ENCODE measurements at places on chromosomes 6 and 20. TPM values are rescaled to one million over a fixed set of nuclear protein-coding genes. Genes with fewer than 3 reads are reported as not detected.

- peaks cover 4% of the 10 kb centered on the region for H3K36me3 ChIP-seq
- H3K27ac ChIP-seq = no peak overlapping the region
- no peak overlapping the region for H3K4me3 ChIP-seq
- no peak for DNase-seq
- no peaks in the 10 kb centered on the region for H3K4me1 ChIP-seq
Measured at GRCh38 chr6:14498748-14499147, 381.2 kb downstream of the CD83 start.

DNA sequence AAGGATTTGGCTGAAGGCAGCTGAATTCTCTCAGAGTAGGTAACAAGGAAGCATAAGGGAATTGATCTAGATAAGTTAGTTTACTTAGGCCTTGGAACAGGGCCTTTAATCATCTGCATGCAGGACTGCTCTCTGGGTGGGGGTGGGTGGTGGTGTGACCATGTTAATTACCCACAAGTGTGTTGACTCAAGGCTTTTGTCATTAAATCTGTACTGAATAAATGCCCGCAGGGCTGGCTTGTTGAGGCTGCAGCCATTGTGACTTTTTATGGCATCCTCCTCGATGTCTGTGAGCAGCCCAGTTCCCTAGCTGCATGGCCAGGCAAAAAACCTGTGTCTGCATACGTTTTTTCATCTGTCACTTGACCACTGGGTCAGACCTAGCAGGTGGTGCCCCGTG lies 63.5 kb upstream of the ASCC3 start:
- H3K4me3 ChIP-seq = no peak overlapping the region
- H3K27ac ChIP-seq = no peak overlapping the region
- H3K36me3 ChIP-seq = no peaks in the 10 kb centered on the region
- H3K4me1 ChIP-seq = no peaks in the 10 kb centered on the region
- no peaks in the 10 kb centered on the region for H3K27me3 ChIP-seq

GRCh38 chr6:78489874-78490273 lies 377.5 kb upstream of the IRAK1BP1 start:
- H3K27ac ChIP-seq = no peak overlapping the region
- no peaks in the 10 kb centered on the region for H3K4me1 ChIP-seq
- H3K27me3 ChIP-seq = no peaks in the 10 kb centered on the region
- no peak overlapping the region for H3K4me3 ChIP-seq
- DNase-seq = no peak
- H3K36me3 ChIP-seq = no peaks in the 10 kb centered on the region

- DNase-seq = no peak
- H3K4me3 ChIP-seq = no peak overlapping the region
- no peaks in the 10 kb centered on the region for H3K36me3 ChIP-seq
- H3K27ac ChIP-seq = no peak overlapping the region
Measured at GRCh38 chr6:6482256-6482655, 106.3 kb upstream of the LY86 start.

- H3K36me3 ChIP-seq = no peaks in the 10 kb centered on the region
- no peak overlapping the region for H3K4me3 ChIP-seq
- H3K27ac ChIP-seq = no peak overlapping the region
- H3K27me3 ChIP-seq = peaks cover 10% of the 10 kb centered on the region
Measured at GRCh38 chr6:99184696-99185095, 164.8 kb downstream of the FAXC start.

DNA sequence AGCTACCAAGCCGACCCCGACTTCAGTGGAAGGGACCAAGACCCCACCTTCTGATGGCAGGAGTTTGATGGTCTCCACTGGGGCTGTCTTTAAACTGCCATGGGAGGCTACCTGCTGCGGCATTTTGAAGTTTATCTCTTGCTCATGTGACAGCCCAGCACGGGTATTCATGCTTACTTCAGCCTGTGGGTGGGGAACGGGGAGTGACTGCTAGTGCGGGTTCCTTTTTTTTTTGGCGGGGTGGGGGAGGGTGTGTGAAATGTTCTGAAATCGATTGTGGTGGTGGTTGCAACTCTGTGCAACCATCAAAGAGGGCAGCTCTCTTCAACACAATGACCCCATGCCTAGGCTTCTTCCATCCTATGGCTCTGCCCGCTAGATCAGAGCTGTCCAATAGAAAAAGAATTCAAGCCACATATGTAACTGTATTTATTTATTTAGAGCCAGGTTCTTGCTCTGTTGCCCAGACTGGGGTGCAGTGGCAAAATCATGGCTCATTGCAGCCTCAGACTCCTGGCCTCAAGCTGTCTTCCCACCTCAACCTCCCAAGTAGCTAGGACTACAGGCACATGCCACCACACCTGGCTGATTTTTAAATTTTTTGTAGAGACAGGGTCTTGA lies 53.7 kb downstream of the PPP1R16B start:
- no peaks in the 10 kb centered on the region for H3K27me3 ChIP-seq
- peaks cover 84% of the 10 kb centered on the region for H3K4me1 ChIP-seq
- H3K36me3 ChIP-seq = peaks cover 39% of the 10 kb centered on the region
- no peak overlapping the region for H3K4me3 ChIP-seq
- no peak for DNase-seq

DNA sequence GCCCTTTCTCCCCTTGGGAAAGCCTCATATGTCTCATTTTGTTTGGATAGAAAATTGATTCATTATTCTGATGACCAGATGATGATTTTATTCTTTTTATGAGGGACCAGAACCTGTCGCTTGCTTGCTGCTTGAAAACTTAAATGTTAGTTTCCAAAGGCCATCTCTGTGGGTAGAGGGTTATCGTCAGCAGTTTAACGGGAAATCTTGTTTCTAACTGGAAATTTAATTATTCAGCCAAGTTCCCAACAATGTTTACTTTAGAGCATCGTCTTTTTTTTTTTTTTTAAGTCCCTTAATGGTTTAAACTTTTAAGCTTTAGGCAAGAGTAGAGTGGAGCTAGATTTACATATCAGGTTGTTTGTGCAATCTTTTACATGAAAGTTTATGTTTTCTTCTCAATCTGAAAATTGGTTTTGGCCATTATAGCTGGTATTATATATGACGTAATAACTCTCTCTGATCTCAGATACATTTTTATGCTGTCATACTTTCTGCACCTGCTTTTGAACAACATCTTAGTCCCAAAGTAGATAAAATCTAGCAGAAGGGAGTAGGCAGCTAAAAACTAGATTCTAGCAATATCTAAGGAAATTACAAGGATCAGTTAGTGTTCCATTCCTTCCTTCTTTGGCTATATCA lies 93.9 kb downstream of the FOXO3 start:
- H3K4me1 ChIP-seq = peaks cover 21% of the 10 kb centered on the region
- H3K36me3 ChIP-seq = no peaks in the 10 kb centered on the region
- H3K4me3 ChIP-seq = no peak overlapping the region

DNA sequence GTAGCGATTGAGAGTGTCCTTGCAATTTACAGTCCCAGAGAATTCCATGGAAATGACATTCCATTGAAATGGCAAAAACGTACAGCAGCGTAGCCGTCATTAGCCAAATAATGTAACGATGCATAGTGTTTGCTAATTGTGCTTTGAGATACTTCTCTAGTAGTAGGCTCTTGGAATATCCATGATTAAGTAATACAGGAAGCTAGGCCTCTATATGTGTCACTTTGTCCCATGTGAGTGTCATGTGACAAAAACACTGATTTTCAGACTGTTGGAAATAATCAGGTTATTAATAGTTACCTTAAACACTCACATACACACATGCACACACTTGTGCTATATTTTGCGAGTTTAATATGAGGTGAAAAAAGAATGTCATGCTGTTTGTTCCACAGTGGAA lies 35.2 kb downstream of the SLX4IP start:
- no peaks in the 10 kb centered on the region for H3K36me3 ChIP-seq
- no peaks in the 10 kb centered on the region for H3K27me3 ChIP-seq
- peaks cover 10% of the 10 kb centered on the region for H3K4me1 ChIP-seq
- no peak for DNase-seq
- no peak overlapping the region for H3K4me3 ChIP-seq
- no peak overlapping the region for H3K27ac ChIP-seq

GRCh38 chr6:145071836-145072235 lies 663.5 kb downstream of the EPM2A start:
- no peaks in the 10 kb centered on the region for H3K4me1 ChIP-seq
- no peaks in the 10 kb centered on the region for H3K36me3 ChIP-seq
- DNase-seq = no peak
- no peak overlapping the region for H3K4me3 ChIP-seq
- peaks cover 4% of the 10 kb centered on the region for H3K27me3 ChIP-seq
- H3K27ac ChIP-seq = no peak overlapping the region

DNA sequence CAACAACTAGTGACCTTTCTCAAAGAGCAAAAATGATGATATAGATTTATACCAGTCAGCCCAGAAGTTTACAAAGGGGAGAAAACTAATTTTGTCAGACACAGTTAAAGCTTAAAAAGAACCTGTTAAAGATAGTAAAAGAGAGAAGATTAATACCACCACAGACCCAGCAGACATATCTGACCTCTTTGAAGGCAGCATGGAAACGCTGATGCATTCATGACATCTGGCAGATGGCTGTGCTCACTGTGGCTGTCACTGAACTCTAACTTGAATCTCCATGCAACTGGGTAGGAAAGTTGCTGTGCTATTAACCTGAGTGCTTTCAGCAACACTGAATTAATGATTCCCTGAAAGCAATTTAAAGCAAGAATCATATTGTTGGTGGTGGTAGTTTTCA lies 159.8 kb upstream of the PRDM1 start:
- H3K4me3 ChIP-seq = no peak overlapping the region
- peaks cover 13% of the 10 kb centered on the region for H3K36me3 ChIP-seq
- H3K27me3 ChIP-seq = peaks cover 3% of the 10 kb centered on the region
- H3K27ac ChIP-seq = no peak overlapping the region

DNA sequence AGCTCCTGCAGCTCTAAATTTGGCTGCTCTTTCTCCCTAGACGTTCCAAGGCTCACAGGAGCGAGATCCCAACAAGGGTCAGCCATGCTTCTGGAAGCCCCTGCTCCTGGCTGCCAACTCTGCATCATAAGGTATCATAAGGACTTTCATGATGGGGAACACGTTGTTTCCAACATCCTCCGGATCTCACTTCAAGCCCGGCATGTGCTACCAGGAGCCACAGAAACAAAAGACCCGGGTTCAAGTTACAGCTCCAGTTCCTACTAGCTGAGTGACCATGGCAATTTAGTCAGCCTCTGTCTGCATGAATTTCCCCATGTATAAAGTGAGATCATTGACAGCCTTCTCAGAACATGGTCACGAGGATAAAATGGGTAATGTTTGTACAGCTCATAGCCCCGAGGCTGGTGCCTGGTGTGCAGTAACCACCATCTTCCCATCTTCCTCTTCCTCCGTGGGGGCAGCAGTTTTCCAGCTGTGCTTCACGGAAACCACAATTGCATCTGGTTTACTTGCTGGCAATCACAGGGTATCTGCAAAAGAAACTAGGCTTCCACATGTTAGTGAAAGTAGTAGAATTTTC lies 209.0 kb upstream of the ECI2 start:
- no peaks in the 10 kb centered on the region for H3K36me3 ChIP-seq
- DNase-seq = no peak
- H3K4me3 ChIP-seq = no peak overlapping the region
- no peak overlapping the region for H3K27ac ChIP-seq
- H3K27me3 ChIP-seq = peaks cover 8% of the 10 kb centered on the region

DNA sequence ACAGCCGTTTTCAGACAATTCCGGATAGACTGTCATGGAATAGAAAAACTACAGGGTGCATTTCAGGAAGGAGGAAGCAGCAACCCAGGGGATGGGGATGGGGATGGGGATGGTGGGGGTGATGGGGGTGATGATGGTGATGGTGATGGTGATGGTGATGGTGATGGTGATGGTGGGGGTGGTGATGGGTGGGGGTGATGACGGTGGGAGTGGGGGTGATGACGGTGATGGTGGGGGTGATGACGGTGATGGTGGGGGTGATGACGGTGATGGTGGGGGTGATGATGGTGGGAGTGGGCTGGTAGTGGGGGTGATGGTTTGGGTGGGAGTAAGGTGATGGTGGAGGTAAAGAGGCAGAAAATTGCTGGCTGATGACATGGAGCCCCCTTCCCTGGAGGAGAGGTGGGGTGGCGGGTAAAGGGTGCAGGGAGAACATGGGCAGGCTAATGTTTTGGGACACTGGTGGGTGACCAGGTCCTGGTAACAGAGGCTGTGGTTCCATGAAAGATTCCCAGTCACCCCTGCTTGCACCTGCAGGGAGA lies 17.5 kb downstream of the LAMA5 start:
- no peak overlapping the region for H3K27ac ChIP-seq
- no peak overlapping the region for H3K4me3 ChIP-seq
- no peaks in the 10 kb centered on the region for H3K27me3 ChIP-seq
- no peaks in the 10 kb centered on the region for H3K36me3 ChIP-seq
- DNase-seq = no peak
- H3K4me1 ChIP-seq = no peaks in the 10 kb centered on the region

DNA sequence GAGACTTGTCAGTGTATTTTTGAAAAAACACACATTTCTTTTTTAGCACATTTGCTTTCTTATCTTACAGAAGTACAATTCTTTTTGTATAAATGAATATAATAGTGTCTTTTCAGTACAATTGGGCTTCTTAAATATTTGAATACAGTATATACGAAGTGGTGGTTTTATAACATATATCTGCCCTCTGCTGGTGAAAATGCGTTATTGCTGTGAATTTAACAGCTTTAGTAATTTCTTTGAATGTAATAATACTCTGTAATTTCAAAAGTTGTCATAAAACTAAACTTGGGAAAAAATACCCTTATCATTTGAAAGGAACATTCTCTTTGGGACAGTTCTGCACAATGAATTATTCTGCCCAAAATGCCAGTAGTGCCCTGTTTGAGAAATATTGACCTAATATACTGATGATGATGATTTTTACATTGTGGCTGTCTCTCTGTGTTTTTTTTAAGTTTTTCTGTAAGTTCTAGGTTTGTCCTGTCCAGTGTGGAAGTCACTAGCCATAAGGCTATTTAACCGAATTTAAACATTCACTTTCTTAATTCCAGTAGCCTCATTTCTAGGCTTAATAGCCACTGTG lies 19.0 kb downstream of the SMAP1 start:
- no peak overlapping the region for H3K4me3 ChIP-seq
- no peaks in the 10 kb centered on the region for H3K27me3 ChIP-seq
- no peak for DNase-seq
- peaks cover 9% of the 10 kb centered on the region for H3K36me3 ChIP-seq
- no peak overlapping the region for H3K27ac ChIP-seq
- H3K4me1 ChIP-seq = peaks cover 31% of the 10 kb centered on the region

DNA sequence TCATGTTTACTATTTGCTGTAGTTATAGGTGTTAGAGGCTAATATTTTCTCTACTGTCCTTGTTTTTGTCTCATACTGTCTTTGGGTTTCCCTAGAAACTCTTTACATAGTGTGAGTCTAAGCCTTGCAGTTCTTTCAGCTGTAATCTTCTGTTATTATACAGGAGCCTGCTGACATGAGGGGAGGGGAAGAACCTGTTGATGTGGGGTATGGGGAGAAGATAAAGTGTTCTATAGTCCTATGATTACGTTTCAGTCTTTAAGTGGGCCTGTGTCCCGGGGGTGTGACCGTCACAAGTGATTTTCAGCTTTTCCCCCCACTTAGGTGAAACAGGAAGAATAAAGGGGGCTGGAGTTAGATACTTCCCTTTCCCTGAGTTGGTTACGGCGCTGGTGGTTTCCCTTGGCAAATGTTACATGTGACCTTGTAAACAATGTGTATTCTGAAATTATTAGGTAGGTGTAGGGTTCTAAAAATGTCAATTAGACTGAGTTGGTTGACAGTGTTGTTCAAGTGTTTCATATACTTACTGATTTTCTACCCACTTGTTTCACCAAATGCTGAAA lies 41.3 kb downstream of the REV3L start:
- no peak overlapping the region for H3K4me3 ChIP-seq
- H3K27ac ChIP-seq = no peak overlapping the region
- H3K27me3 ChIP-seq = no peaks in the 10 kb centered on the region
- peaks cover 4% of the 10 kb centered on the region for H3K36me3 ChIP-seq

Gene STAU1
- 60.5 TPM for total RNA-seq

Gene CGAS
- total RNA-seq = 48.2 TPM

Gene WFDC5
- 0.63 TPM for total RNA-seq

Gene NEURL2
- total RNA-seq = 1.6 TPM

Gene PCNA
- 415 TPM for total RNA-seq

Gene RHAG
- not detected for total RNA-seq

Gene MYL9
- total RNA-seq = 1.7 TPM

Gene GLP1R
- total RNA-seq = not detected
